ENCODE measurements at places on chromosomes 7 and 10.

DNA sequence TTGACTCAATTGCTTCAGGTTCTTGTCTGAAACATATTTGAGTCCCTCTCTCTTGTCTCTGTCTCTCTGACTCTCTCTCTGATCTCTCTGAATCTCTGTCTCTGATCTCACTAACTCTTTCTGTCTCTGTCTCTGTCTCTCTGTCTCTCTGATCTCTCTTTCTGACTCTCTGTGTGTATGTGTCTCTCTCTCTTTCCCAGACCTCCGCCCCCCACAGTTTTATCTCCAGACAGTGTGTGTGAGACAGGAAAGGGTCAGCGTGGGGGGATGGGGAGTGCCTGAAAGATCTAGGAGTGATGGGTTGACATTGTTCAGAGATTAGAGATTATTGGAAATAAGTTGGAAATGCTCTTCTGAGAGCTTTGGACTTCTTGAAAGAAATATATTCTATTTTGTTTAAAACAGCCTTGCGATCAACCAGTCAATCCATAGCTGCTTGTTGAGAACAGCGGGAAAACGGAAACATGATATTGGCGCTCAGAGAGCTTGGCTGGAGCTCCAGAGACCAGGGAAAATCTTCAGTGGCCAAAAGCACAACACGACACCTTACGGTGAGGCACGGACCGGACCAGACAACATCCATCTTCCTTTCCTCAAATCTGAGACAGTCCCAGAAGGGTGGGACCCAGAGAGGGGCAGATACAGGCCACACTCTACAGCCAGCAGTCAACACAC is 35.5 kb downstream of the CALML3 start:
- no peak for DNase-seq

GRCh38 chr10:70594161-70594560 is 8.4 kb downstream of the PRF1 start:
- no peak for DNase-seq

DNA sequence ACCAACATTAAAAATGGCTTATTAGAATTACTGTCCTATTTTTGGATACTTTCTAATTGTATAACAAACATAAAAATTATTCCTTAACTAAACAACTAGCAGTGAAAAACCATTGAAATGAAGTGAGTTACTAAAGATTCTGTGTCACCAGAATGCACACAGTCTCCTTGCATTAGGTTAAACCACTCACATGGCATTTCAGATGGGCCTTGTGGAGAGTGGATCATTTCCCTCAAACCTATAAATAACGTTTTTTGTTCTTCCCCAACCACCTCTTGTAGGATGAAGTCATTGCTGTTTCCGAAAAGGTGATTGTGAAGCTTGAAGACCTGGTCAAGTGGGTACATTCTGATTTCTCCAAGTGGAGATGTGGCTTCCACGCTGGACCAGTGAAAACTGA is 38.4 kb downstream of the ARID5B start:
- DNase-seq, result no peak

DNA sequence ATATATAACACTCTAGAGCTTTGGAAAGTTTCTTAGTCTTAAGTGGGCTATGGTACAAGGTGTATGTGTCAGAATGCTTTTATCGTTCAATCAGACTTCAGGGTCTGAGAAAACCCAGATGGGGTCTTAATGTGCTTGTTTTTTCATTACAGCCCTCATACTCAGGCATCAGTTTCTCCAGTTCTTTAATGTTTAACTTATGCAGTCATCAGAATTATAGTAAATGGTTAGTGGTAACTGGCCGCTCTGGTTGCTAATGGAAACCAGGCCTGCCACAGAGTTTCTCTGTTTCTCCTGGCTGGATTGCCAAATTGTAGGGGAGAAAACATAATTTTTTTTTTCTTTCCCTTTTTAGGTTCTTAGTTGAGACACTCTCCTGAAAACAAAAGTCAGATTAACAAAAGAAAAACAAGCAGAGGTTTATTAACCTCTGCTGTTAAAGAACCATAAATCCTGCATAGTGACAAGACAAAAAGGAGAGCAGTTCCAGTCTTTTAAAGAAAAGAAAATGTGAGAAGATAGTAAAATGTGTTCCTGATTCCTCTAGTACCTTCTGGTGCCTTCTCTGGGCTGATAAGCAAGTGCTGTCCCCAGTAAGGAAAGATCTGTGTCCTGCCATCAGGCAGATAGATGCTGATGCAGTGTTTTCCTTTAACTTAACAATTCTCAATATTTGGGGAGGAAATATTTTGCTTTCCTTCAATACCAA is 21.5 kb upstream of the GHITM start:
- DNase-seq, result no peak

DNA sequence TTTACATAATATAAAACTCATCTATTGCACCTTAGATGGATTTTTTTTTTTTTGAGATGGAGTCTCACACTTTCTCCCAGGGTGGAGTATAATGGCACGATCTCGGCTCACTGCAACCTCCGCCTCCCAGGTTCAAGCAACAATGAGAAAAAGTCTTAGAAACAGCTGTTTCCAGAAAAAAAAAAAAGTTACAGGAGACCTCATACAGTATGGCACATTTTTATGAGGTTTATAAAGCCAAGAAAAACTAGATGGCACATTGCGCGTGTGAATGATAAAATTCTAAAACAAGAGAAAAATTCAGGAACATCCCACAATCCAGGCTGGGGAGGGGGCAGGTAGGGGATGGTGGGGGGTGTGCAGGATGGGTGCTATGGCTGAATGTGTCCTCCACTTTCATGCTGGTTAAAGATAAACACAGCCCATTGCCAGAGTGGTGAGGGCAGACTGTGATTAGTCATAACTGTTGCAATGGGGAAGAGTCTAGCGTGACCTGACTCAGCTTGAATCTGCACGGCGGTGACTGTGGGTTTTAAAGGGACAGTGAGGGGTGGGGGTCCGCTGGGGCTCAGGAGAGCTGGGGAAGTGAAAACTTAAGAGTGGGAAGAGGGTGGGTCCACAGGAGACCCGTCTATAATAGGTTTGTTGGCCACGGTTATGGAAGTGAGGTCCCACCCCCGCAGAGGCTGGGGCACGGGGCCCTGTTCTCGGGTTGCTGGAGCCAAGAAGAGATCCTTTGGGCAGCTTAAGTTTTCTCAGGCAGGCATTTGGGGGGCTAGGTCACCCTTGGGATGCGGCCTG is 11.9 kb upstream of the LRRC27 start:
- no peak for DNase-seq

DNA sequence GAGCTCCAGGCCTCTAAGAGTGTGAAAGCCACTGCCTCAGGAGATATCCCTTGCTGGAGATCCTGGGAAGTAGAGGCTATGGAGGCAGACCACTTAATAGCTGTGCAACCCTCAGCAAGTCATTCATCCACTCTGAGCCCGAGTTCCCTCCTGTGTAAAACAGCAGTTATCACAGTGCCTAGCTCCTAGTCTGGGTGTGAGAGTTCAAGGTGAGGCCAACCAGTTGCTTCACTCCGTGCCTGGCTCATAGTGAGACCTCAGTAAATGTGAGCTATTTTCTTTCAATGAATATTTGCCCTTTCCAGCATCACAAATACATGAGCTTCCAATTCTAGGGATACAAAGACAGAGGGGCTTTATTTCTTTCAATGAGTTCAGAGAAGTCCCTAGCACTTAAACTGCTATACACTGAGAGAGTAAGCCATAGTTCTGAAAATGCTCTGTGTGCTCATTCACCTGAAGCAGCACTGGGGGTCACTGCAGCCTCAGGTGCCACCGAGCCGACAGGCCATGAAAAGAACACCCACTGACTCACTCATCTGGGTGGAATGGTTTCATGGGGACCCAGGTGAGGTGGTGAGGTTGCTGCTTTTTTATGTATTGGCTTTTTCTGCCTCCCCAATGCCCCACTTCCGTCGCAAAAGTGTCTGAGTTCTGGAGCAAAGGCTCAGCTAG is 259.8 kb downstream of the KCNMA1 start:
- no peak for DNase-seq

All from stimulated activated CD4-positive, alpha-beta T cell treated with anti-CD3 and anti-CD28 coated beads, TNF-alpha, amount 100 ng/mL, for 24 hours (primary cell).